GM23338 (cell line): ENCODE measurements at places on chromosomes 1 and 21. TPM values are rescaled to one million over a fixed set of nuclear protein-coding genes. Genes with fewer than 3 reads are reported as not detected.

CDCA8 gene
- 31.6 and 35.3 TPM in 2 replicates for total RNA-seq

KCTD3 gene
- 53.1 and 60.3 TPM in 2 replicates for total RNA-seq

PPFIA4 gene
- total RNA-seq = 7.6 and 8.0 TPM in 2 replicates

FAM72D gene
- 8.2 and 12.5 TPM in 2 replicates for total RNA-seq

KRTAP19-5 gene
- not detected in 2 replicates for total RNA-seq

NR5A2 gene
- total RNA-seq = 8.8 and 13.1 TPM in 2 replicates

ITLN2 gene
- 7.0 and 12.8 TPM in 2 replicates for total RNA-seq

NGF gene
- 0.28 TPM in 1 of 2 replicates, not detected in the other for total RNA-seq

SPRR1A gene
- total RNA-seq = not detected in 2 replicates

C8B gene
- total RNA-seq = not detected in 2 replicates

ZMYND12 gene
- total RNA-seq = 0.58 and 0.63 TPM in 2 replicates

CLEC20A gene
- not detected in 2 replicates for total RNA-seq
